ENCODE measurements at places on chromosomes 16 and 17. TPM values are rescaled to one million over a fixed set of nuclear protein-coding genes. Genes with fewer than 3 reads are reported as not detected.

- H3K27ac ChIP-seq: no peak overlapping the region
- no peak for DNase-seq
- peaks cover 12% of the 10 kb centered on the region for H3K36me3 ChIP-seq
- no peak overlapping the region for H3K4me3 ChIP-seq
- H3K4me1 ChIP-seq: peaks cover 78% of the 10 kb centered on the region
These were observed 28.9 kb downstream of the TANC2 start for GRCh38 chr17:62994931-62995330.

The KRTAP9-2 gene
- not detected for total RNA-seq

- no peak overlapping the region for H3K27ac ChIP-seq
- H3K4me1 ChIP-seq: peaks cover 7% of the 10 kb centered on the region
- H3K36me3 ChIP-seq: no peaks in the 10 kb centered on the region
These were observed 58.5 kb downstream of the TNFRSF13B start for GRCh38 chr17:16913463-16913862.

The ARHGAP27 gene
- total RNA-seq: 2.4 TPM

GRCh38 chr17:13520899-13521572 is 80.7 kb downstream of the HS3ST3A1 start:
- H3K4me3 ChIP-seq: peak overlapping the region; percentile 25
- peak; percentile 89 for DNase-seq
- peaks cover 49% of the 10 kb centered on the region for H3K36me3 ChIP-seq
- H3K27me3 ChIP-seq: peaks cover 1% of the 10 kb centered on the region

The KIFC3 gene
- 63.5 TPM for total RNA-seq

The USP6 gene
- total RNA-seq: 0.10 TPM

The CX3CL1 gene
- not detected for total RNA-seq

The ANKRD40CL gene
- not detected for total RNA-seq
